ENCODE measurements at places on chromosomes 5 and 9. TPM values are rescaled to one million over a fixed set of nuclear protein-coding genes. Genes with fewer than 3 reads are reported as not detected.

The LCP2 gene
- not detected for total RNA-seq

The SH3GL2 gene
- 0.05 TPM for total RNA-seq

The GABRA6 gene
- total RNA-seq: not detected

The MARCOL gene
- total RNA-seq: not detected

The PCDHB2 gene
- 3.4 TPM for total RNA-seq

The TEX48 gene
- total RNA-seq: not detected

The SH3TC2 gene
- 0.48 TPM for total RNA-seq

All from A549 treated with dexamethasone at 1 μM for 4 hours (cell line).